ENCODE measurements at places on chromosomes 6 and 20.

DNA sequence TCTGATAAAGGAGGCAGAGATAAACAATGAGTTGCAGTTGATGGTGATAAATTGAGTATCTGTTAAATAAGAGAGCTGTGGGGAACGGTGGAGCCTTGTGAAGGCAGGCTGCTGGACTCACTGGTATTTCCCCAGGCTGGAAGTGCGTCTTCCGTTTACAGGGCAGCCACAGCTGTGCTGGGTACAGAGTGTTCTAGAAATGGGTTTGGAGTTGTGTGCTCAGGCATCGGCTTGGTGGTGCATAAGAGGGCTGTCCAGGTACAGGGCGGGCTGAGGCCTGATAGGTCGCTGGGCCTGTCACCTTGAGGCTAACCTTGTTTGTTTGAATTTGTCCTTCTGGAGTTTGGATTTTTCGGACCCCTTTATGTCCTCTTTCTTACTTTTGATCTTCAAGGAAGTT lies 39.3 kb downstream of the ARID1B start:
- no peak for DNase-seq

- no peak for DNase-seq
Measured at GRCh38 chr6:89980353-89980752, 86.1 kb downstream of the GJA10 start.

- peak; percentile 97 for DNase-seq
Measured at GRCh38 chr6:93419304-93420162, at the start of gene EPHA7. Gene EPHA7 (minus strand): TSS chr6:93419559. CDS start chr6:93419341, 218 bp downstream.

DNA sequence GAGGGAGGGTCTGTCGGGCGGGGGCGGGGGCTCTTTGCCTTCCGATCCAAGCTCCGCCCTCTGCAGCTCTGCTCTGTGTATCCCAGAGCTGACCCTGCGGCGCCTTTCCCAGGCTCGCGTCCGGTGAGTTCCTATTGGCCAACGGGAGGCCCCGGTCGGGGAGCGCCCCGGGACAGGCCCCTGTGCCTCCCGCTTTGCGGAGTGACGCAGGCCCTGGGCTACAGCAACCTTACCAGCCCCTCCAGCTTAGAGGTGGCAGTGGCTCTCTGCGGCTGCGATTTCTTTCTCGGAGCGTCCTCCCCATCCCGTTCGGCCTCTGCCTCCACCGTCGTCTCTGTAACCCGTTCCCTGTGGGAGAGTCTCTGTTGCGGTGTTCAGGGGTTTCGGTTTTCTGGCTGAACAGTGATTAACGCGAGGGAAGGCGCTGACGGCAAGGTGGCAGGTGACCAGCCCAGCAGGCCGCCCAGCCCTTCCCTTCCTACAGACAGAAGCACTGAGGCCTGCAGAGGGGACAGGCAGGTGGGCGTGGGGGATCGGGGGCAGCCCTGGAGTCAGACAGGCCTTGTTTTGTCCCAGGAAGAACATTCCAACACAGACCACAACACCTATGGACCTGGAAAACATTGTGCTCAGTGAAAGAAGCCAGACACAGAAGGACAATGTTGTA lies 18.1 kb upstream of the CEBPB start:
- peak; percentile 2 for DNase-seq

DNA sequence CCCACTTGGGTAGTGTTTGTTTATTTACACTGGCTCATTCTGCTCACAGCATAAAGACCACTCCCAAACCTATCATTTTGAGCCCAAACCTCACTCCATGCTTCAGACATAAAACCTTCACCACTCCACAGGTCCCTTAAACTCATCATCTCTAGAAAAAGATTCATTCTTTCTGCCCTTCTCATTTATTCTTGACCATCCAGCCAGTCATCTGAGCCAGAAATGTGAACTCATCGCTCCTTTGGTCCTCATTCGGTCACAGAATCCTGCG lies 12.4 kb downstream of the TPMT start:
- DNase-seq: no peak

GRCh38 chr20:18999086-18999485 lies 185.5 kb downstream of the SCP2D1 start:
- no peak for DNase-seq

DNA sequence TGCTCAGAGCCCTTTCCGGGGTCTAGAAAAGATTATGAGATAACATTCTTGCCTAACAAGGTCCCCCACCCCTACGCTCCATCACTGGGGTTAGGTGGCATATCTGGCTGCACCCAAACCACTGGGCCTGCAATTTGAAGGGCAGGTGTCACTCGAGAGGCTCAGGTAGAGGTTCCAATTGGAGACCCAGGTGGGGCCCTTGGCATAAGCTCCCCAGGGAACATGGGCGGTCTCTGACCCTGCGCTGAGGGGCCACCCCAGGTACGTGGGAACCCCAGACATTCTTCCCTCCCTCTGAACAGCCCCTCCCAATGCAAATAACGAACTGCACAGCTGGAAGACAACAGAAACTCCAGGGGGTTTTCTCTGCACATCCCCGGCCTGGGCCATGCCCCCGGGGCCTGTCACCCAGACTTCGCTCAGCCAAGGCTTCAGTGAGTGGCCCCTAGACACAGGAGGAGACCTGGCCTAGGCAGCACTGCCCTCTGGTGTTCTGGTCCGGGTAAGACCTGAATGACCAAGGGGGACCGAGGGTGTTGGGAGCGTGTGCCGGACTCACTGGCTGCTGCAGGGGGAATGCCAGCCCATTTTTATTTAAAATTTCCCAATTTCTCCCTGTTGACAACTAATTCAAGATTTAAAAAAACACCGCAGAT lies 47.5 kb downstream of the DSTN start:
- DNase-seq: no peak

GRCh38 chr20:43959920-43960227 lies 45.2 kb downstream of the TOX2 start:
- peak; percentile 38 for DNase-seq

GRCh38 chr6:138037009-138037504 lies 70.2 kb downstream of the PERP start:
- no peak for DNase-seq

- no peak for DNase-seq
Measured at GRCh38 chr20:34065260-34065659, 46.8 kb downstream of the EIF2S2 start.

GRCh38 chr6:36827261-36828079 lies 11.8 kb downstream of the CPNE5 start:
- DNase-seq: no peak

- DNase-seq: no peak
Measured at GRCh38 chr6:52610011-52610410, 33.2 kb upstream of the TRAM2 start.

GRCh38 chr6:138307816-138308730 lies 69.6 kb upstream of the SMIM28 start:
- DNase-seq: no peak

DNA sequence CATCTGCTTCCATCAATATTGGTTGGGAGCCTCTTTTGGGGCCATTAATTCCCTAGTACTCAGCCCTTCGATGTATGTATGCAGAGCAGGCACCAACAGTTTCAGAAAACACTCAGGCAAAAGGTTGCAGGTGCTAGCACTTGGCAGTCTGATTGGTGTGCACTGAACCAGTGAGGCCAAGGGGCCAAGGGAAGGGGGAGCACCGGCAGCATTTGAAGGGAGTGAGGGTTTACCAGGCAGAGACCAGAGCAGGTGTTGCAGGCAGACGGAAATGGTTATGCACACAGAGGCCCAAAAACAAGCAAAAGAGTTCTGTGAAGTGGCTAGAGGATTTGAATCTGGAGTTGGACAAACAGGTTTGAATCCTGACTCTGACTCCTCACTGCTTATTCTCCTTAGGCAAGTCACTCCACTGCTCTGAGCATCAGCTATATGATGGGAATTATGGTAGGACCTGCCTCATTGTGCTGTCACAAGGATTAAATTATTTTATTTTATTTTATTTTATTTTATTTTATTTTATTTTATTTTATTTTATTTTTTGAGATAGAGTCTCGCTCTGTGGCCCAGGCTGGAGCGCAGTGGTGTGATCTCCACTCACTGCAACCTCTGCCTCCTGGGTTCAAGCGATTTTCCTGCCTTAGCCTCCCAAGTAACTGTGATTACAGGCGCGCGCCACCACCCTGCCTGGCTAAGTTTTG lies 58.1 kb upstream of the SHLD1 start:
- peak; percentile 60 for DNase-seq

- DNase-seq: no peak
Measured at GRCh38 chr6:41488433-41489119, 57.6 kb upstream of the FOXP4 start.

GRCh38 chr20:51596668-51597388 lies 54.3 kb upstream of the NFATC2 start:
- no peak for DNase-seq

DNA sequence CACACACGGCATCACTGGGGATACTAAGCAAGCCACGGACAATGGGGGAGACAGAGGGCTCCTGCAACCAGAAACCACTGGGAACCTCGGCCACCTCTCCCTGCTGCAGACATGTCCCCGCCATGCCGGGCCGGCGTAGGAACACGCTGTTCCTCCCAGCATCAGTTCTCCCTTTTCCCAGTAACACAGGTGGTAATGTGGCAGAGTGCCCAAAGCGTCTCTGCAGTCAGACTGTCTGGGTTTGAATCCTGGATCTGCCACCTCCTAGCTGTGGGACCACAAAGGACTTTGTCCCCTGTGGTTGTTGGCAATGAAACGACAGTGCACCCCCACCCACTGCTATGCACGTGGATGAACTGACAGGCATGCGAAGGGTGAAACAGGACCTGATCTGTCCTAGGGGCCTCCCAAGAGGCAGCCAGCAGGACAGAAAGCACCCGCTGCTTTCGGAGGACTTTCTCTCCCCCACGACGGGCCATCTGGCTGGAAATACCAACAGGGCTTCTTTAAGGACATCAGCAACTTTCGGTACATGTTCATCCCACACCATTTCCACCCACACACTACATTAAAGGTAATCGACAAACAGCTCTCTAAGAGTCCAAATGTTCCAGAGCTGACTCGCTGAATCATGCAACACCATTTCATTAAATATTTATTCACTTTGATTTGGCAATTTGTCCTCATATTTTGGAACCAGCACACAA lies 74.1 kb downstream of the SULF2 start:
- DNase-seq: no peak

DNA sequence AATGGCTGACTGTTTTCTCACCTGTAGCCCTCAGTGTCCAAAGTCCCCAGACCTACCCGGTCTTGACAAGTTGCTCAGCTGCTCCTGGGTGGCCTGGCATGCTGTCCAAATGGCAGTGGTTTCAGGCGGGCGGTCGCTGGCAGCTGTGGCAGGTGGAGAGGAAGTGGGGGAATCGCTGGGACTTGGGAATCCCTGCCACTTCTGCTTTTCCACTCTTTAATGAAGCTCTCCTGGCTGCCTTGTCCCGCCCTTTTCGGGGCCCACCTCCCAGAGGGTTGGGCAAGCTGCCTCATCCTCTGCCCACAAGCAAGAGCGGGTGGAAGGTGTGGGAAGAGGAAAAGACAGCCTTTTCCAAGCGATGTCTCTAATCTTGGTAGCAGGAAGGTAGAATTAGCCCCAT lies at the start of gene OCSTAMP:
Gene OCSTAMP (minus strand): TSS at position 194 of the 400 bp plus-strand sequence. CDS start 94 bp downstream, at position 100.
- no peak for DNase-seq

- DNase-seq: no peak
Measured at GRCh38 chr6:157456524-157456829, 75.5 kb downstream of the ZDHHC14 start.

DNA sequence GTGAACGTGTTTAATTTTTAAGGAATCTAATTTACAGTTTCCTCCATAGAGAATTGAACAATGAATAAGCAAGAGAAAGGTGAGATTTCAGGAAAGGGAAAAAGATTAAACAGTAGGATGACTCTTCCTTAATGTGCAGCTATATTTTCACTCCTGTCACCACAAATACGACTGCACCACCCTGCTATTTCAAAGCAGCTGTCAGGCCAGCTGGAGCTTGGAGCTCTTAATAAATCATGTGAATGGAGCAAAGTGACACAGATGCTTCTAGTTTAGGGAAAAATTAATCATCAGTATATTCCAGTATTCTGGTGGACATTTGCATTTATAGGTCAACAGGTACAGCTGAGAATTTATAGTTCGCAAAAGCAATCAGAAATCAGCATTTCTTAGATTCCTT lies 56.5 kb upstream of the PKIB start:
- DNase-seq: no peak

DNA sequence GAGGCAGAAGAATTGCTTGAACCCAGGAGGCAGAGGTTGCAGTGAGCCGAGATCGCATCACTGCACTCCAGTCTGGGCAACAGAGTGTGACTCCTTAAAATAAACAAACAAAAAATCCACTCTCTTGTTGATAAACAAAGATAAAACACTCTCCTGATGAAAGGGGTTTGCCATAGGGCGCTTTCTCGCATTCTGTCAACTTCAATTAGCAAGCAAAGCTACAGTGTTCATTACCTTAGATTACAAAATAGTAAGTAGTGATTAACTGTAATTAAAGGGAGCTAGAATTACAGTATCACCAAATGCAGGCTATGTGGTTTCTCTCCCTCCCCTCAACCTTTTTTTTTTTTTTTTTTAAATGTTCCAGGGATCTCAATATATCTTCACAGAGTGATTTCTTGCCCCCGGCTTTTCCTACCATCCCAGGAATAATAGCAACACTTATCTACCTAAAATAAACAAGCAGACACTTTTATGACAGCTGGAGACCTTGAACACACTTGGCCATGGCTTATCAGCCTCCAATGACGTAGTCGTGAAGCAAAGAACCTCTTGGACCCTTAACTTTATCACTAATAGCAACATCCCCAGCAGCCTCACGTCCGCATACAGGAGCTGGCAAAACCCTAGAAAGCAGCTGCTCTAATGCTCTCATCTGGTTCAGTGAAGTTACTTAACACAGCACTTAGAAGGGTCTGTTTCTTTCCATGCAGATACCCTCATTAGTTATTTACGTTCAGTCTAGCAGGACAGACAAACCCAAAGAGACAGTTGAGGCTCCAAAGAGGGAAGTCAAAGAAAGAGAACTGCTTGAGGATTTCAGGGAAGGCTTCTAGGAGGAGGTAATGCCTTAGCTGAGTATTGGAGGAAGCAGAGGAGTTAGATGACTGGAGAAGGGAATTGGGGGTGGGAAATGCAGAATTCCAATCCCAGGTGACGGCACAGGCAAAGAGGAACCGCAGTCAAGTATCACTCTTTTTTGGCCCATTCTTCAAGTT lies 37.9 kb upstream of the NEDD9 start:
- DNase-seq: peak; percentile 35

DNA sequence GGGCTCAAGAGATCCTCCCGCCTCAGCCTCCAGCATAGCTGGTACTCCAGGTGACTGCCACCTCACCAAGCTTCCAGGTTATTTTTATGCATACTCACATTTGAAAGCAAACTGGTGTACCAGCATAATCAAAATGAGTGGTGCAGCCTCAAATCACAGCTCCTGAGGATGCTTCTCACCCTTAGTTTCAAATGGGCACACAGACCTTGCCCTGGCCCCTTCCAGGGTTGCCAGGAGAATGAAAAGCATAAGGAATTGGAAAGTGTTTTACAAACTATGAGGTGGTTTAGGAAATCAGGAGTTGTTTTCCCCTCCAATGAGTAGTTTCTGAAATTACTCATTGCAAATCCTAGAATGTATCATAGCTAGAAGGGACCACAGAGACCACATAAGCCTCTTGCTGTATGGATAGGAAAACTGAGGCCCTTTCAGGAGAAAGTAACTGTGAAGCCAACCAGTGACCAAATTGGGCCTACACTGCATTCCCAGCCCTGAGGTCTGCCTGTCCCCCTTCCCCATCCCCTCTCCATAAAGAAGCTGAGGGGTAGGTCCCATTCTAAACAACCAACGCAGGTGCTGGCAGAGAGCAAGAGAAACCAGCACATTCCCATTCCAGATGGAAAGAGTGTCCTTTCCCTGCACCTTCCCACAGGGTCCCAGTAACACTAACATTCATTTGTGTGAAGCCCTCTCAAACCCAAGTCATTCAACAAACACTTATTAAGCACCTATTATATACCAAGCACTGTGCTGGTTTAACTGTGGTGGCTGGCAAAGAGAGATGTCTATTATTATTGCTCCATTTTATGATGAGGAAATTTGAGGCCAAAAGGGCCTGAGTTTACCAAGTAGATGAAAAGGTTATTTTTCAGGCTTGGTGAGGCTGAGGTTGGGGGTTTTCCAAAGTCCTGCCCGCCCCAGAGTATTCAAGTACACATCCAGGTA lies 2.1 kb upstream of the E2F1 start:
- DNase-seq: no peak
